ENCODE measurements at places on chromosomes 11 and 22.

GRCh38 chr11:70448983-70449567 lies 50.7 kb downstream of the CTTN start:
- no peak for DNase-seq

DNA sequence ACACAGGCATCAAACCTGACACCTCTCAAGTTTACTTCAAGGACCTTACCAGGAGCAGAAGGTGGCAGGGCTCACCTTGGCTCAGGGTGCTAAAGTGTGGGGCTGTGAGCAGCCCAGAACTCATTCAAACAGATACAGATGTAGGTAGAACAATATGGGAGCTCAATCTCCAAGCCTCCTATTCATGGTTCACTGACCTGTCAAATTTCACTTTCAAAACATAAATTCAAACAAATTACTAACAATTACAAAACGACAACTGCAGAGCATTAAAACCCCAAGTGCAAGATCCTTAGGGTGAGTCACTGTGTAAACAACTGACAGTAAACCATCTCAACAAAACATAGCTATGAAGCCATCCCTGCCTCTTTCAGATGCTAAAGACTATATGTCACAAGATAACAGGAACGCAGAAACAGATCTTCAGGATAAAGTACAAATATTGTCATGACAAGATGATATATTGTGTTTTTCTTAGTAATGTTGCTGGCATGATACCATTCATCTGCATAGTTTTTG lies 303.5 kb upstream of the ANO3 start:
- no peak for DNase-seq

GRCh38 chr11:106021181-106021966 lies 666 bp downstream of the MSANTD4 start:
- peak; percentile 39 for DNase-seq

DNA sequence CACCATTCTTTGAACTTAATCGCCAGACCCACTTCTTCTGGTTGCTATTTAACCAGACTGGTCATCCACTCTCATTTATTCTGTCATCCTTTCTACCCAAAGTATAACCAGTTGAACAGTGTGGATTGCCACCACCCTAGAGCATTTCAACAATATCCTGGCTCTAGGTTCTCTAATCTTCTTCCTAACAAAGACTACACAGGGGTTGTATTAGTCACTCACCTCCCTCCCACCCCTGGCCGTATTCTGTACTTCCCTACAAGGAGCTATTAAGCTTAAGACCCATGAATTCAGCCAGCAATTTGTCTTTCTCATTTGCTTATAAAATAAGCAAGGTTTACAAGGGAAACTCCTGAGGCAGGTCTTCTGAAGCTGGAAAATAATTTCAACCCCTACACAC lies 46.9 kb upstream of the CEP126 start:
- no peak for DNase-seq

DNA sequence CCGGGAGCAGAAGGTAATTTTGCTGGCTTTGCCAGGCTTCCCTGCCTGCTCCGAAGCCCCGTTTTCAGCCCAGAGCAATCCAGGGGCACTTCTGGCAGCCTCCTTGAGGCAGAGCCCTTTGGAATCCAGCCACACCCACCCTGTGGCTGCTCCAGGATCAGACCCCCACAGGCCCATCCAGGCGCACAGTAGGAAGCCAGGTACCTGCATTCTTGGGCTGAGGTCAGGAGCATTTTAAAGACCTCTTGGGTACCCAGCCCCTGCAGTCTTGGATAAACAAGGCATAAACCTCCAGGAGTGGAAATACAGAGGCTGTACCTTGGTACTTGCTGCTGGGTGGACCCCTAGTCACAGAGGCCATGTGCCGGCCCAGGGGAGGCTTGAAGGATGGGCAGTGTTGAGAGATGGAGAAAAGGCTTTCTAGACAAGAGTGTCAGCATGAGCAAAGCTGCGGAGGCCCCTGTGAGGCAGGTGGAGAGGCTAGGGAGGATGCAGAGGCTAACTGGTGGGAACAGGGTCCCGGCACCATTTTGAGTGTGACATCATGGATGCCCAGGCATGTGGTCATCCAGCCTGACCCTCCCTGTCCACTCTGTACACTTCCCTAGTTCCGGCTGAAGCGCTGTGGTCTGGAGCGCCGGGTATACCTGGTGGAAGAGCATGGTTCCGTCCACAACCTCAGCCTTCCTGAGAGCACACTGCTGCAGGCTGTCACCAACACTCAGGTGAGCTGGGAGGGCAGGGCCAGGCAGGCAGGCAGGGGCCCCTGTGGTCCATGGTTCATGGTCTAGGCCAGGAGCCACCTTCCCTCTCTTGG lies 3.9 kb downstream of the MUS81 start:
- no peak for DNase-seq

GRCh38 chr11:57651408-57651807 lies 1.7 kb upstream of the YPEL4 start:
- no peak for DNase-seq

GRCh38 chr22:39966470-39966869 lies 6.3 kb downstream of the TMA7B start:
- no peak for DNase-seq

- no peak for DNase-seq
Observed at GRCh38 chr22:21818487-21819182, 48.8 kb downstream of the MAPK1 start.

DNA sequence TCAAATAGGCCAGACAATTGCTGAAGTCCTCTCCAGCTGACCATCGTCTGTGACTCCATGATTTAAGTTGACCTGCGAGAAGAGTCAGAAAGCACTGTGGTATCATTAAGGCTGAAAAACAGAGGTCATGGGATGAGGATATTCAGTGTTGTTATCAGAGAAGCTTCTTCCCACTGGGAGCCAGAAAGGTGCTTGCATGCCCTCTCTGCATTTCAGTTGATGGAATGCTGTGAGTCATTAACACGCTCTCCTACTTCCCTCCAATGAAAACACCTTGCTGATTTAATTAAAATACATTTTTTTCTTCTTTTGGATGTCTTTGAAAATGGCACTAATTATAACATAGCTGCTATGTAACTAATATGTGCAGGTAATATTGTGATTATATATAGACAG lies 667.0 kb downstream of the NTM start:
- no peak for DNase-seq

- no peak for DNase-seq
Observed at GRCh38 chr11:1168256-1168655, 10.5 kb downstream of the MUC5AC start.

DNA sequence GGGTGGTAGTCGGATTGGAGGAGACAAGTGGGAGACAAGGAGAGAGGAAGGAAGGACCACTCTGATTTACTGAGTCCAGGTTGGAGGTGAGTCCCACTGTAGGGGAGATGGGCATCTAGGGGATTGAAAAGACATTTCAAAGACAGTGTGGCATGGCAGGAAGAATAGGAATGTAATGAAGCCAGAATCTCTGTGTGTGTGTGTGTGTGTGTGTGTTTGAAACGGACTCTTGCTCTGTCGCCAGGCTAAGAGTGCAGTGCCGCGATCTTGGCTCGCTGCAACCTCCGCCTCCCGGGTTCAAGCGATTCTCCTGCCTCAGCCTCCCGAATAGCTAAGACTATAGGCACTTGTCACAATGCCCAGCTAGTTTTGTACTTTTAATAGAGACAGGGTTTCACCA lies 4.2 kb upstream of the CSDC2 start:
- DNase-seq: no peak
